ENCODE measurements at places on chromosomes 7 and 10.

DNA sequence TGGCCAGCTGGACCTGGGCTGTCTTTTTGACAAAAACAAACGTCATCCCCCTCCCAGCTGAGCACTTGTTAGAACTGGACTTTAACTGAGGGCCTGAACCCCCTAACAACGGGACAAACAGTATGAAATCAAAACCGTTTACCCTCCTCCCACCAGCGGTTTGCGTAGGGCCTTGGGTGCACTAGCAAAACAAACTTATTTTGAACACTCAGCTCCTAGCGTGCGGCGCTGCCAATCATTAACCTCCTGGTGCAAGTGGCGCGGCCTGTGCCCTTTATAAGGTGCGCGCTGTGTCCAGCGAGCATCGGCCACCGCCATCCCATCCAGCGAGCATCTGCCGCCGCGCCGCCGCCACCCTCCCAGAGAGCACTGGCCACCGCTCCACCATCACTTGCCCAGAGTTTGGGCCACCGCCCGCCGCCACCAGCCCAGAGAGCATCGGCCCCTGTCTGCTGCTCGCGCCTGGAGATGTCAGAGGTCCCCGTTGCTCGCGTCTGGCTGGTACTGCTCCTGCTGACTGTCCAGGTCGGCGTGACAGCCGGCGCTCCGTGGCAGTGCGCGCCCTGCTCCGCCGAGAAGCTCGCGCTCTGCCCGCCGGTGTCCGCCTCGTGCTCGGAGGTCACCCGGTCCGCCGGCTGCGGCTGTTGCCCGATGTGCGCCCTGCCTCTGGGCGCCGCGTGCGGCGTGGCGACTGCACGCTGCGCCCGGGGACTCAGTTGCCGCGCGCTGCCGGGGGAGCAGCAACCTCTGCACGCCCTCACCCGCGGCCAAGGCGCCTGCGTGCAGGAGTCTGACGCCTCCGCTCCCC is at the start of gene IGFBP1:
Gene IGFBP1, plus strand, starts transcription at position 304 of the 808 bp plus-strand sequence. Its CDS starts 165 bp downstream, at position 469.
- no peak for DNase-seq

- DNase-seq: no peak
These were observed 330.7 kb downstream of the CDC14C start for GRCh38 chr7:49255054-49255453.

DNA sequence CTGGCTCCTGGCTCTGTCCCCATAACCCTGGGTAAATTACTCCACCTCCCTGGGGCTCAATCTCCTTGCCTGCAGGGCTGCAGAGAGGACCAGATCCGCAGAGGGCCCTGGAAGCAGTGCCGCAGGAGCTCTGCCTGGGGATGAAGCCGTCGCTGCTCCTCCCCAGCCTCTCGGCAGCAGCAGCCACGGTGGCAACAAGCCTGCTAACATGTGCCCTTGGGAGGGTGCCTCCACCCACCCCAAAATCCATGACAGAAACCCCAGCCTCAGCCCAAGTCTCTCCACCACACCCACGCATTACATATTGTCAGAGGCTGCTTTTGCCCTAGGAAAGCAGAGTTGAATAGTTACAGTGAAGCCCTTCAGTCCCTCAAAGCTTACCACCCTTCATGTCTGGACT is 486.4 kb upstream of the FOXK1 start:
- no peak for DNase-seq

DNA sequence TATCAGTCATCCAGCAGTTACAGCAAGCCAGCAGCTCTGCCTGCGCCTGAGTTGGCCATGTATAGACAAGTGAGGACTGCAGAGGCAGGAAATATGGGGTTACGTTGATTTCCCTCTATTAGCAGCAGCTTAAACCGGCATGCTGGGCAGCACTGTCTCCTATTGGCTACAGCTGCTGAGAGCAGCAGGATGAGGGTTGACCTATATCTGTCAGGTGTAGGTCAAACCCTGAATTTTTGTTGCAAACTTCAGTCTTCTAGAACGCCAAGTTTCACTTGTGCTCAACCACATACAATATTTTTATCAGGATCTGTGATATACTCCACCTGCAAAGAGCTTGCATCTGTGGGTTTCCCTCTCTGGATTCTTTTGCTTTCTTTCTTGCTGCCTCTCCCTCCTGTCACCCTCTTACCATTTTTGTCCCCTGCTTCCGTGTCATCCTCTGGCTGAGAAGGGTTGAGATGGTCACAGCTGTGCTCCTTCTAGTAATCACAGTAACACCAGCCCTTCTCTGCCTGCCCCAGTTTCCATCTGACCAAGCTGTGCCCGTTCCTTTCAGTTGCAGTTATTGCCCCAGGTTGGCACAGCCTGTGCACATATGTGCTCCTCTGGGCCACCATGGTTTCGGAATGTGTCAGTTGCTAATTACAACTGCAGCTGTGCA is 23.8 kb upstream of the GLCCI1 start:
- DNase-seq: no peak

DNA sequence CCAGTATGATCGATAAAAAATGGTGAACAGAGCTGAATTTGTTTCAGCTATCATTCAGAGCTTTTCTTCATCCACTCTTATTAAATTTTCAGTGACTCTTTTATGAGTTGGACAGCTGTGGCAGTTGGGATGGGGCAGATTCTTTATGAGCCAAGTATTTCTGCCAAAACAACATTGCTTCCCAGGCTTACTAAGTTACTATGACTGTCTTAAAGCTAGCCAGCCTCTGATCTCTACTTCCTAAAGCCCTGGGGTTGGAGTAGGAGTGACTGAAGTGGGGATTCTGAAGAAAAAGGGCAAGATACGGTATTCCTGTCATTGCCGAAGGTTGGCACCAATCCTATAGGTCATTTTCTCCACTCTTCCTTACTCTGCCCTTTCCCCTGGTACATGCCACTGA is 12.7 kb downstream of the RPP30 start:
- no peak for DNase-seq

GRCh38 chr10:89837165-89838043 is 136.0 kb downstream of the KIF20B start:
- no peak for DNase-seq

GRCh38 chr7:105745681-105746330 is 130.6 kb downstream of the ATXN7L1 start:
- DNase-seq: no peak

- no peak for DNase-seq
These were observed 20.8 kb upstream of the ADAM12 start for GRCh38 chr10:126408953-126409641.

DNA sequence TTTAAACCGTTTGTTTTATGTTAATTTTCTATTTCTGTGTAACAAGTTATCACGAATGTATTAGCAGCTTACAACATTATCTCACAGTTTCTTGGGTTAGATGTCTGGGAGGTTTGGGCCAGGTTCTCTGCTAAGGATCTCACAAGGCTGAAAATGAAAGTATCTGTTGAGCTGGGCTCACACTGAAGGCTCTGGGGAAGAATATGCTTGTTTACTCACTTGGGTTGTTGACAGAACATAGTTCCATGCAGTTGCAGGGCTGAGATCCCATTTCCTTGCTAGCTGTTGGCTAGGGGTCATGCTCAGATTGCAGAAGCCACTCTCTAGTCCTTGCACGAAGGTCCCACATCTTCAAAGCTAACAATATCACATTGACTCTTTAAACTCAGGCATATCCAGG is 266.6 kb upstream of the GNAI1 start:
- no peak for DNase-seq
